ENCODE measurements at places on chromosomes 2 and 18.
A peak's percentile ranks its signal among the peaks of the same experiment; 100 is the strongest.

GRCh38 chr2:105655244-105655643, 89.5 kb upstream of the NCK2 start:
- DNase-seq: peak; percentile 58

DNA sequence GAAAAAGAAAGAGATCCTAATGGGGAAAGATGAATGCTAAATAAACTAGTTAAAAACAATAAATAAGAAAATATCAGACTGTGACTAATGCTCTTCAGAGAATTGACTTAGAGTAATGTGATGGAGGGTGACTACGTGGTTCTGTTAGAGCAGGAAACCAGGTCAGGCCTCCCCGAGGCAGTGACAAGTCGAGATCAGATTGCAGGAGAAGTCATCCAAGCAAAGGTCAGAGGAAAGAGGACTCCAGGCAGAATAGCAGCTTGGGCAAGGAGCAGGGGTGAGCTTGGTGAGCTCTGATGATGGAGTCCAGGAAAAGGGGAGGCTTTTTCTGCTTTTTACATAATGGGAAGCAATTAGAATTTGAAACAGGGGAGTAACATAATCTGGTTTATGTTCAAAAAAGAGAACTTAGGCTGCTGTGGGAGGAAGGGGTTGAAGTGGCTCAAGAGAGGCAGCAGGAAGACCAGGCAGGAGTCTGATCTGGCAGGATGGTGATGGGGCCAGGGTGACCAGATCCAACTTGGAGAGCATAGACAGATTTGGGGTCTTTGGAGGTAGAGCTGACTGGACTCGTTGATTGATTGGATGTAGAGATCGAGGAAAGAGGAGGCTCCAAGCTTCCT, 27.3 kb upstream of the ITGB6 start:
- no peak for DNase-seq

DNA sequence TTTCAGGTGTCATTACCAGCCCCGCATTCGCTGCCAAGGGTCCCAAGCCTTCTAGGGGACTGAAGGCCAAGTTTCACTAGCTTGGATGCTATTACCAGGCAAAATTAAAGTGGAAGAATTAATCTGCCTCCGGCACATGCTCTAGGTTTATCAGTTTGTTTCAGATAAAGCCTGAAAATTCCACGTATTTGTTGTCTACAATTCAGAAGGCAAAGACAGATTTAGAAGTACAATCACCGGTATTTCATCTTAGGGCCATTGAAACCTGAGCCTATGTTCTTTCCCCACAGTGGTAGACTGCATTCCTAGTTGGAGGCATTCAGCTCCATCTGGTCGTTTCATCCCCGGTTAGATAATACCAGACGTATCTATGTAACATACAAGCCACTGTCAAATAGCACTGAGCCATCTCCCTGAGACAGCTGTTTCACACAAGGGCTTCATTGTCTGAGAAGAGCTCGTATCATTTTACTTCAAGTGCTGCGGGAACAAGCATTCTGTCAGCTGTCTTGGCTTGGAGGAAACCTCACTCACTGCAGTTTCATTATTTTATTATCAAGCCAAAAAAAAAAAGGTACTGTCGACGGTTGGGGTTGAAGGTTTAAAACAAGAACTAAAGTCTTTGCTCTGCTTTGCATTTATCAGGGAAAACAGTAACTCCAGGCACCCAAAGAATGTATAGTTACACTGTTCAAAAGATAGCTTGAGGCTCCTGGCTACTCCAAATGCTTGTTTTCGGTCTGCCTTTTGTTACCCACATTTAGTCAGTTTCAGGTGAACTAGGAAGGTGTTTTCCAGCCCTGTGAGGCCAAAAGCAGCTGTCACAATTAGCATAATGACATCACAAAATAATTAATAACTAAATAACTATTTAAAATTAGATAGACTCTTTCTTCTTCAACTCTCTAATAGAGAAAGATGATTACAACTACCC, 76.7 kb downstream of the TGIF1 start:
- DNase-seq: peak; percentile 87

DNA sequence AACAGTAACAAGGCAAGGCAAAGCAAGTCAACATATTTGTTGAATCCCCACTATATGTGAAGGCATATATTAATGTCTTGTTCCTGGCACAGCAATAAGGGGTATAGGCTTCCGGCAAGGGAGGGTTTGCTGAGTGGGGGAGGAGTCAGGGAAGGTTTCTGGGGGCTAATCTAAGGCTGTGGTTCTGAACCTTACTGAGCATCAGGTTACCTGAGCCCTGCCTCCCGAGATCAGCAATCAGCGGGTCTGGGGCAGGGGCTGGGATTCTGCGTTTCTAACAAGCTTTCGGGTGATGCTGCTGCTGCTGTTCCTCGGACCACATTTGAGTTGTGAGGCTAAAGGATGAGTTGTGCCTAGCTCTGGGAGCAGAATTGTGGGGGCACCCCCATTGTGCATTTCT, 401.7 kb upstream of the SPRED2 start:
- DNase-seq: no peak

- DNase-seq: no peak
These were observed 290.5 kb downstream of the CLIP4 start for GRCh38 chr2:29405707-29406106.

DNA sequence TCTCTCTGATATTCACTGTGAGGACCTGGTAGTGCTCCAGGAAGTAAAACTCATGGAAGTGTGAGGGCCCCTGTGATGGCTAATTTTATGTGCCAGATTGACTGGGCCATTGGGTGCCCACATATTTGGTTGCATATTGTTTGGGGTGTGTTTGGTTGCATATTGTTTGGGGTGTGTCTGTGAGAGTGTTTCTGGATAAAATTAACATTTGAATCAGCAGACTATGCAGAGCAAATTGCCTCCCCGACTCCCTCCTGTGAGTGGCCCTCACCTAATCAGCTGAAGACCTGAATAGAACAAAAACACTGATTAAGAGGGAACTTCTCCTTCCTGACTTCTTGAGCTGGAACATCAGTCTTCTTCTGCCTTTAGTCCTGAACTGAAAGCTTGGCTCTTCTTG, 173.3 kb upstream of the LINC00305 start:
- no peak for DNase-seq

DNA sequence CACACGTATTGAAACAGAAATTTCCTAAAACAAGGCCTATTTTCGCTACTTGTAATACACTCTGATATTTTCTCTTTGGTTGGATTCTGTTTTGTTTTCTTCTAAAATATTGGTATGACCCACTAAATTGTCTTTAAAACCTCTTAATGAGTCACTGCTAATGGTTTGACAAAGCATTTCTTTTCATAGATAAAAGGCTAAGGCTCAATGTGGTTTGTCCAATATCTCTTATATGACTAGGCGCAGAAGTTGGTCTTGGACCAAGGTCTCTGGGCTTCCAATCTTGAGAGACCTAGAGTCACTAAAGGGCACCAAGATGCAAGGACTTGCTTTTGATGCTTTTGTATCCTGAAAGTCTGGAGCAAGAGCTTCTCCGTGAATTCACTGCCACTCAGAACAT, 498.2 kb upstream of the TCF4 start:
- no peak for DNase-seq

- no peak for DNase-seq
These were observed 8.6 kb downstream of the SPR start for GRCh38 chr2:72895759-72896281.

DNA sequence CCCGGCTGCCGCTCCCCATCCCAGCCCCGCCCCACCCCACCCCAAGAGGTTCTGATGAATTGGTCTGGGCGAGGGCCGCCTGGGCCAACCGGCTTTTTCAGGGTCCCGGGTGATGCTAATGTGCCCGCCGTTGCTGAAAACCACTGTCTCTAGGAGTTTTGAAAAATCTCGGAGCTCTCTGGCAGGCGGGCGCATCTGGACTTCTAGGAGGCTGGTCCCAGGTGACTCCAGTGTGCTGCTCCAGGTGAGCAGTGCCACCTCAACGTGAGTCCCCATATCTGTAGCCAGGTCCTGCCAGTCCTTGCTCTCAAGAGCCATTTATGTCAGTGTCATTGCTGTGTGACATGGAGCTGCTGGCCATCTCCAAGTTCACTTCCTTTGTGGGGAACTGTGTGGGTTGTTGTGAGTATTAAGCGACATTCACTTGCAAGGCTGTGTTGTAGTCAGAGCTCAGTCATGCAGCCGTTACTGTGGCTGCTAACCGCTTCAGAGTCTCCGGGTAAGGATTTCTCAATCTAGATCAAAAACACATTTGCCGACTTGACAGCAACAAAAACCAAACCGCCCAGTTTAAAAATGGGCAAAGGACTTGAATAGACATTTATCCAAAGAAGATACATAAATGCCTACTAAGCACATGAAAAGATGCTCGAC, at the start of gene RFX8:
TSS of gene RFX8 (minus strand) at position 382 of the 654 bp plus-strand sequence. CDS start 8,264 bp downstream, outside the sequence.
- no peak for DNase-seq

DNA sequence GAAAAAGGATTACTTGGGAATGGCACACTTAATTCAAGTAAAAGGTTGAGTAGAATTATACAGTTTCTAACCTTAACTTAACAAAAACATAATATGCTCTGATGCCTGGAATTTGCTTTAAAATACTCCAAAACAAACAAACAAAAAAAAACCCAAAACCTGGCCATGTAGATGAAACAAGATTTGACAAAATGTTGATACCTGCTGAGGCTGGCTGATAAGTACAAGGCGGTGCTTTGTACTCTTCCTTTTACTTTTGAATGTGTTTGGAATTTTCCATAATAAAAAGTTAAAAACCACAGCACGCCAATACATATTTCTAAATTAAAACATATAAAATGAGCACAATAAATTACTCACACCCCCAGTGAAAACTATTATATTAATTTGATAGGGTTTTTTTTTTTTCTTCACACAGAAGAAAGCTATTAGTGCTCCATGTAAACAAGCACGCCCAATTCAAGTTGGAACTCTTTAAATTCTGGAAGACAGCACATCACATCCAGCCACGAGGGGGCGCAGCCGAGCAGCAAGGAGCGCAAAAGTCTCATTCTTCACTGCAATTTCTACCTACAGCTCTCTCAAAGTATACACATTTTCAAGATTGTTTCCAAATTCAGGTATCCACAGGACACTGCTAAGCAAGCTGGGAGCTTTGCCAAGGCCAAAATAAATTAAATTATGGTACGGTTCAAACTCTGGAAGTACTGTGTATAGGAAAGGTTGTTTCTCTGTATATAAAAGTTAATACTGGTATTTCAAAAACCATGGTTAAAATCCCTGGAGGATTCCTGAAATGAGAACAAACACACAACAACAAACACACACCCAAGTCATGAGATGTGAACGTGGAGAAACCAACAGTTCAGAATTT, 7.5 kb downstream of the SERTAD2 start:
- DNase-seq: peak; percentile 87

- no peak for DNase-seq
These were observed 40.5 kb upstream of the POLE4 start for GRCh38 chr2:74917702-74918619.

GRCh38 chr2:145800151-145801091, 1280.5 kb upstream of the ZEB2 start:
- DNase-seq: no peak

GRCh38 chr18:44465381-44465841, 215.3 kb upstream of the SETBP1 start:
- DNase-seq: no peak

- DNase-seq: peak; percentile 1
These were observed 51.0 kb downstream of the NPAS2 start for GRCh38 chr2:100870652-100871531.

DNA sequence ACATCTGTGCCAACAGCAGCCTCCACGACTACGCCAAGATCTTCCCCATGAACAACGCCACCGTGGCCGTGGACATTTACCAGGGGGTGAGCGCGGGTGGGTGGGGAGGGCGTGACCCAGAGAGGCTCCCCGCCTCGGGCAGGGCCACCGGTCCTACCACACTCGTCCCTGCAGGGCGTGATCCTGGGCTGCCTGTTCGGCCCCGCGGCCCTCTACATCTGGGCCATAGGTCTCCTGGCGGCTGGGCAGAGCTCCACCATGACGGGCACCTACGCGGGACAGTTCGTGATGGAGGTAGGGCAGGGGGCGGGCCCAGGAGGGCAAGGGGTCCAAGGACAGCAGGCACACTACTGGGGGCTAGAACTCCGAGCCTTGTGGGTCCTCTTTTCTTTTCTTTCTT, 8.5 kb upstream of the CTDSP1 start:
- no peak for DNase-seq

- no peak for DNase-seq
These were observed 126.6 kb upstream of the PPP1CB start for GRCh38 chr2:28624793-28625701.

- DNase-seq: no peak
These were observed 475 bp upstream of the TWIST2 start for GRCh38 chr2:238847419-238847801.

GRCh38 chr2:20448246-20448976, 1.5 kb downstream of the RHOB start:
- no peak for DNase-seq

- DNase-seq: no peak
These were observed 715.4 kb upstream of the ZEB2 start for GRCh38 chr2:145235312-145235711.

DNA sequence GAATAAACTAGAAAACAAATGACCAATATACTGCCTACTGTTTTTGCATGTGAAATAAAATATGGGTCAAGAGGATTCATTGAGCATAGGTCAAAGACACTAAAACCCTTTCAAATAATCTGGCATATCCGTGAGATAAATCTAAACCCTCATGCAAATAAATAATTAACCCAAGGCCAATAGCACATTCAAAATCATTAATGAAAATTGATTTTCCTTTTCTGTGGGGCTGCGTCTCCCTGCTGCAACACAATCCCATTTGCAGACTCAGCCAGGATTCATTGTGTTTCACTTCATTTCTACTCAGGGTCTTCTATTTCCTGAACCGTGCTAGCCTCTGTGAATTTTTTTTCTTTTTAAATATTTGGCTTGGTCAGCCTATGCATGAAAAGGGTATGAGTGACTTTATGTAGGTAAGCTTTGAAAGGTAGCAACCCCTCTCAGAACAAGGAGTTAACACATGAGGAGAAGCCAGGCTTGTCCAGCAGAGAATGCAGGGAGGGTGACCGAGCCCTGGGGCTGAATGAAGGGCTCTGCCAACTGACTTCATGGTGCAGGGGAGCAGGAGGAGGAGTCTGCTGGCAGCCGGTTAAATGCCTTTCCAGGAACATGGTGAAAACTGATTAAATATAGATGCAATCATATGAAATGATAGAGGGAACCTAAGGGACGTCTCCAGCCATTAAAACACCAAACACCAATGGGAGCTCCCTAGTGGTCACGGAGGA, 10.3 kb upstream of the CTAGE1 start:
- DNase-seq: peak; percentile 39

- peak; percentile 51 for DNase-seq
These were observed 76.0 kb downstream of the EMX1 start for GRCh38 chr2:72993147-72993932.
